ENCODE measurements at places on chromosomes 3 and 15.

GRCh38 chr3:126166009-126166408 lies 14.4 kb downstream of the ALDH1L1 start:
- no peak for DNase-seq

GRCh38 chr15:33941279-33942063 lies 26.8 kb upstream of the CHRM5 start:
- DNase-seq = no peak

DNA sequence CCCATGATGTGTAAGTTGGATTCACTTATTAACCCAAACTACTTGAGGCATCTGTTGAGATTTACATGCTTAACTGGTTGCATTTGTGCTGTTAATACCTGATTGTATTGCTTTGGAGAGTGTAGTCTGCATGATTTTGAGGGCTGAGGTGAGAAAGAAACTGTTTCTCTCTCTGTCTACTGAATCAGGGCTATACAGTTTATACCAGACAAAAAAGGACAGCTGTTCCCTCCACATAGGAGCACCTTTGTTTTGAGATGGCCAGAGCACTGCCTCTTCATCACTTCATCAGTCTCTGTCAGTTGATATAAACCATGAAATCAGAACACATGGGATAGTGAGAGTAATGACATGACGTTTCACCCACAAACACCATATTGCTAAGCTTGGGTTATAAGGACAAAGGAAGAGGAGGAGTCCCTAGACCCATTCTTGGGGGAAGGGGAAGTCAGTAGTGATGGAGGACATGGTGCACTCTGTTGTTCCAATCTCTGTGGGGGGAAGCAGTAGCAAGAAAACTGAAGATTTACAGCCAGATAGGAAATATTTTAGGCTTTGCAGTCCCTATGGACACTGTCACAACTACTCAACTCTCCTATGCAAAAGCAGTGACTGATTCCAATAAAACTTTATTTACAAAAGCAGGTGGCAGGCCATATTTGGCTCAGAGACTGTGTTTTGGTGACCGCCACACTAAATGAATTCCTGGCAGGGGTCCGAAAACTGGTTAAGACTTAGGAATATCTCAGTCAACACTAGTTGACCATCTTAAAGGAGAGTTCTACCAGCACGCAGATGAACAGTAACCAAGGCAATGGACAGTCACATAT lies 123.9 kb upstream of the NR2E3 start:
- no peak for DNase-seq

DNA sequence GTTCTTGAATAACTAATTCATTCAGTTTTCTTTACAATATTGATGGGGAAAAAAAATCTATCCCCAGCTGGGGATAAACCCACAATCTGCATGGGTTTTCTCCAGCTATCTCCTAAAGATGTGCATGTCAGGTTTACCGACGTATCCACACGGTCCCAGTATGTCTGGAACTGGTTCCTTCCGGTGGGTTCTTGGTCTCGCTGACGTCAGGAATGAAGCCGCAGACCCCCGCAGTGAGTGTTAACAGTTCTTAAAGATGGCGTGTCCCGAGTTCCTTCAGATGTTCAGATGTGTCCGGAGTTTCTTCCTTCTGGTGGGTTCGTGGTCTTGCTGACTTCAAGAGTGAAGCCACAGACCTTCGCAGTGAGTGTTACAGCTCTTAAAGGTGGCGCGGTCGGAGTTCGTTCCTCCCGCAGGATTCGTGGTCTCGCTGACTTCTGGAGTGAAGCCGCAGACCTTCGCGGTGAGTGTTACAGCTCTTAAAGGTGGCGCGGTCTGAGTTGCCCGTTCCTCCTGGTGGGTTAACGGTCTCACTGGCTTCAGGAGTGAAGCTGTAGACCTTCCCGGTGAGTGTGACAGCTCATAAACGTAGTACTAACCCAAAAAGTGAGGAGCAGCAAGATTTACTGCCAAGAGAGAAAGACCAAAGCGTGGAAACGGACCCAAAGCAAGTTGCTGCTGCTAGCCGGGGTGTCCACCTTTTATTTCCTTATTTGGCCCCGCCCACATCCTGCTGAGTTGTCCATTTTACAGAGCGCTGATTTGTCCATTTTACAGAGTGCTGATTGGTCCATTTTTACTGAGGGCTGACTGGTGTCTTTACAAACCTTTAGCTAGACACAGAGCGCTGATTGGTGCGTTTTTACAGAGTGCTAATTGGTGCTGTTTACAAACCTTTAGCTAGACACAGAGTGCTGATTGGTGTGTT lies 195.1 kb upstream of the NR2F2 start:
- no peak for DNase-seq

- DNase-seq = peak; percentile 94
These were observed 3.3 kb downstream of the STAB1 start for GRCh38 chr3:52498137-52499054.

- DNase-seq = no peak
These were observed 4.8 kb downstream of the IDH2 start for GRCh38 chr15:90097475-90097874.
